AG10803 (cell line): ENCODE measurements at places on chromosomes 2 and 18.

- DNase-seq = no peak
These were observed 69.6 kb downstream of the KLHL29 start for GRCh38 chr2:23454501-23455120.

GRCh38 chr2:133484106-133484505, 84.2 kb downstream of the NCKAP5 start:
- DNase-seq = peak; percentile 79

- DNase-seq = no peak
These were observed 33.9 kb downstream of the STAT1 start for GRCh38 chr2:190979906-190980629.

GRCh38 chr18:67621906-67622305, 105.4 kb upstream of the DSEL start:
- no peak for DNase-seq

DNA sequence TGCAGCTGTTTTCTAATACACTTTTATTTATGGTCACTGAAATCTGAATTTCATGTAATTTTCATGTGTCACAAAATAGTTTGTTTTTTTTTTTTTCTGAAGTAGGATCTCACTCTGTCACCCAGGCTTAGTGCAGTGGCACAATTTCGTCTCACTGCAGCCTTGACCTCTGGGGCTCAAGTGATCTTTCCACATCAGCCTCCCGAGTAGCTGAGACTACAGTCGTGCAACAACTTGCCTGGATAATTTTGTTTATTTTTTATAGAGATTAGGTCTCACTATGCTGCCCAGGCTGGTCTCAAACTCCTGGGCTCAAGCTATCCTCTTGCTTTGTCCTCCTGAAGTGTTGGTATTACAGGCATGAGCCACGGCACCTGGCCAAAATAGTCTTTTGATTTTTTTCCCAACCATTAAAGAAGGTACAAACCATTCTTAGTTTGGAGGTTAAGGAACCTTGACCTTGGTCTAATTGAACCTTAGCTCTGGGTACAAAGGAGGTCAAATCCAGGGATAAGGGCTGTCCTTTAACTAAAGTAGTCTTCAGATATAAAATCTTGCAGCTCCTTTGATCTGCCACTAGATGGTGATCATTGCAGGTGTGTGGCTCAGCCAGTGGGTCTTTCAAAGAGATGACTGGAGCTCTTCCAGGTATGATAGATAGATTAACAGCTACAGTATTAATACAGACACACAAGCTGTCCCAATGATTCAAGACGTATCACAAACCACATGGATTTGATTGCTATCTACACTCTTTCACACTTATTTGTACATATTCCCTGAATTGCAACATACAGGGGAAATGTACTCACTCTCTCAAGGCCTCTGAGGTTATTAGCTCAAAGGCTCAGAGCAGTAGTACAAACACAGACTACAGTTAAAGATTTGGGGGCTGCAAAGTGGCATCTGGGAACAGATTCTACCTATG, 4.7 kb upstream of the KRCC1 start:
- peak; percentile 40 for DNase-seq

GRCh38 chr2:230863031-230863430, 1.7 kb upstream of the ITM2C start:
- DNase-seq = no peak

GRCh38 chr2:241273210-241274020, 42.1 kb downstream of the HDLBP start:
- no peak for DNase-seq

GRCh38 chr2:229775614-229776313, 61.4 kb upstream of the DNER start:
- DNase-seq = no peak

DNA sequence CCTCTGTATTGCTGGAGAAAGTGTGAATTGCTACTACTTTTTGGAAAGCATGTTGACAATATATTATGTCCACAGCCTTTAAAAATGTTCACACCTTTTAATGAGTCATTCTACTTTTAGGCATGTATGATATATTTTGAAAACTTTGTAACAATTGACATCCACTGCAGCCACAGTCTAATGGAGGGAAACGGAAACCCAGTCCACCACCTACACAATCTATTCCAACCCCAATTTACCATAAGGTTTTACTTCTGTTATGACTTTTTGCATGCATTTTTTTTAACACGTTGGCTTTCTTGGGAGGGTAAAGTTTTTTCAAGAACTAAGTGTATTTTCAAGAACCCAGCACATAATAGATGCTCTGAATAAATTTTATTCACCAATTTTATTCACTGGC, 38.5 kb upstream of the ATP8B1 start:
- no peak for DNase-seq

- no peak for DNase-seq
These were observed 68.9 kb downstream of the USP40 start for GRCh38 chr2:233497692-233498091.

DNA sequence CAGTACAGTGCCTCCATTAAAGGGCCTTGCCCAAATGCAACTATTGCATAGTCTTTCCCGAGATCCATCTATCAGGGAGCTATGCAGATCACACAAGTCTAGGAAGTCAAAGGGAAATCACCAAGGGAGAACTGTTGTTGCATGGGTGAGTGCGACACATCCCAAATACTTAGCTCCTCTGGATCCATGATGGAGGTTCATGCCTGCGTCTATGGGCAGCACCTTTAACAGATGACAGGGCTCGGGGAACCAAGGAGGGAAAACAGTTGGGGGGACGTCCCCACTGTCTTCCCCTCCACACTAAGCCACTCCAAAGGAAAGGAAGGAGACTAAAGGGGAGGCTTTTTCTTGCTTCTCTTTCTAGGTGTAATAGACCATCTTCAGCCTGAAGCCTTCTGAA, 552.8 kb upstream of the PKDCC start:
- no peak for DNase-seq

DNA sequence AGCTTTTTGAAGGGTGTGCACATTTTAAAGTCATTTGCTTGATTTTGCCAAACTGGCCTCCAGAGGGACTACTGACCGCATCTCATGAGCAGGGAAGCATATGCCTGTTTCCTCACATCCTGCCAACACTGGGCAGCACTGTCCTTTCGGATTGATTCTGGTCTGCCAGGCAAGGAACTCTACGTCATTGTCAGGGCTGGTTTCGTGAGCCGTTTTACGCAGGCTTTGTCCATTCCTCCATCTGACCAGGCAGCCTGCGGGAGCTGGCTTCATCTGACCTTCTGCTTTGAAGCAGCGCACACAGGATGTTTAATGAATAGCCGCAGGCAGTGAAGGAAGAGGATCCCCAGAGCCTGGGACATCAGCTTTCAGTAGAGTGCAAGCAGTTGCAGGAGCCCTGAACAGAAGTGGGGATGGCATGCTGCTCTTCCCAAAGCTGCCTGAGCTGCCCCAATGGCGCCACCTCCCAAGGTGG, 46.3 kb upstream of the SEMA4C start:
- DNase-seq = peak; percentile 14

DNA sequence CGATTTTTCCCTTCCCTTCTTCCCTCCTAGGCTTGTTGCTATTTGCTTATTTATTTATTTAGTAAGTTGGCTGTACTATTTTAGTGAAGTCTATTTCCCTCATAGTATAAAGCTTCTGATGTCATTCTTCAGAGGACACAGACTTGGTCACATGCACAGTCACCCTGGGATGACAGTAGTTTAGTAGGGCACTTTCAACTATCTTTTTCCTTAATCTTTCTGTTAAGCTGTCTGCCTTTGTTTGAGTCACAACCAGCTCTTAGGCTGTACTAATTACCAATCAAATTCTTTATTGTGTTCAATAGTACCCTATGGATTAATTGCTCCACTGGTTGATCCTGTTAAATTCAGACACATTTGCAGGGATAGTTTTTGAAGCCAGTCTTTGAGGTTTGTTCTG, 26.9 kb upstream of the RAB31 start:
- DNase-seq = no peak

- peak; percentile 25 for DNase-seq
These were observed 148.8 kb downstream of the HDAC4 start for GRCh38 chr2:239251971-239252370.

GRCh38 chr2:595141-595815, 81.9 kb downstream of the TMEM18 start:
- no peak for DNase-seq

GRCh38 chr2:148926981-148927401, 52.0 kb downstream of the KIF5C start:
- DNase-seq = no peak

DNA sequence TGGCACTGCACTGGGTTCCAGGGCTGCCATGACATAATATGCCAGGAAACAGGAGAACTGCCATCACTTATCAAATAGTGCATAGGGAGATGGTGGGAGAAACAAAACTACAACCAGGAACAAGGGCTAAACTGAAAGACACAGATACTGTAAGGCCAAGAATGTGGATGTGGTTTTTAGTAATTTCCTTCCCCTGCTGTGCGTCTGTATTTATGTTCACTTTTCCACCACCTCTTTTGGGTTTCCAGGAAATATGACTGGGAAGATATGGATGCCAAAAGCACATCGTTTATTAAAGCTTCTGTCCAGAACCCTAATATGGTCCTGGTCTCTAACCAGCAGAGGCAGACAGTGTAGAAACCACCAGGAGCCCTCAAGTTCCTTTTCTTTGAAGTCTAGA, 759.7 kb upstream of the FANCL start:
- no peak for DNase-seq

- DNase-seq = no peak
These were observed 125.1 kb downstream of the WDPCP start for GRCh38 chr2:63463142-63463541.

GRCh38 chr2:162972383-162972782, 133.8 kb upstream of the KCNH7 start:
- DNase-seq = no peak

DNA sequence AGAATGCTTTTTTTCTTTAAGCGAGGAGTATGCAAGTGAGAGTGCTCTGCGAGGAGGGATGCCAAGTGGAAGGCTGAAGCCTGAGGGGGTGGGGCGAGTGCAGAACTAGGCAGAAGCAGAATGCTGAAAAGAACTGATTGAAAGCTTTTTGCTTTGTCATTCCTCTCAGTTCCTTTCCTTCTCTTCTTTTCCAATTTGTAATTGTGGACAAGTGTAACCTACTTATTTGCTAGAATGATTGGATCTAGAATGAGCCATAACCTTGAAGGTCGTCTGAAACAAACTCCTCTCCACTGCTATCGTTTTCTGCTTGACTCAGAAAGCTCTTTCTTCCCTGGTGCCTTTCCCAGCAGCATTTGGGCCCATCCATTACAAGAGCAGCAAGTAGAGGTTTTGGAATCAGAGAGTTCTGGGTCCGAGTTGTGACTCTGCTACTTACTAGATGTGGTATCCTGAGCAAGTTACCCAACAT, 115.3 kb downstream of the METTL8 start:
- DNase-seq = peak; percentile 17

GRCh38 chr2:139911160-139911559, 1131.0 kb upstream of the NXPH2 start:
- no peak for DNase-seq

GRCh38 chr2:203590496-203590895, 55.4 kb upstream of the RAPH1 start:
- DNase-seq = no peak

DNA sequence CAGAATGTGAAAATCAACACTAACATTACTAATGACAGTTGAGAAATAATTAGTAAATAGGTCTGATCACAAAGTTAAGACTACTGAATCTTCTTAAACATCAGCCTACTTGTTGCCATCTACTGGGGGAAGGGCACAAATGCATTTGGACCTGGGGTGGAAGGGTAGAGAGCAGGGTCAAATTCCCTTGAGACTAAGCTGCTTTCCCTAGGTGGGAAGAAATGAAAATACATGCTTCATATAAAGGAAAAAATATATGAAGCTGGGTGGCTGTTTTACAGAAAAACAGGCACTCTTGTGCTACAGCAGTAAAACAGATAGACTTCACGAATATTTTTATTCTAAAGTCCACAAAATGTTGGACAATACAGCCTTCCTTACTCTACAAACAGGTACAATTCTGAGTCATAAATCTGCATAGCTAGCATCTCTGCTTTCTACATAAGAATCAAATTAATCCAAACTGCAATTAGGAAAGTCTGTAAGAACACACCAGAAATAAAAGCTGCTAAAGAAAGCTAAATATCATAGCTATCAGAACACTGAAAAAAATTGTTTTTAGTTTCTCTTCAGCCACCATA, 10.9 kb downstream of the TRIP12 start:
- no peak for DNase-seq

- DNase-seq = no peak
These were observed 18.8 kb upstream of the FN1 start for GRCh38 chr2:215454519-215455246.

DNA sequence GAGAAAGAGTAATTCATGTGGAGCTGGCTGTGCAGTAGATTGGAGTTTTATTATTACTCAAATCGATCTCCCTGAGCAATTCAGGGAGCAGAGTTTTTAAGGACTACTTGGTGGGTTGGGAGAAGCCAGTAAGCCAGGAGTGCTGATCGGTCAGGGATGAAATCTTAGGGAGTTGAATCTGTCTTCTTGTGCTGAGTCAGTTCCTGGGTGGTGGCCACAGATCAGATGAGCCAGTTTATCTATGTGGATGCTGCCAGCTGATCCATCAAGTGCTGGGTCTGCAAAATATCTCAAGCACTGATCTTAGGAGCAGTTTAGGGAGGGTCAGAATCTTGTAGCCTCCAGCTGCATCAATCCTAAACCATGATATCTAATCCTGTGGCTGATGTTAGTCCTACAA, 17.0 kb upstream of the UGT1A8 start:
- DNase-seq = no peak

GRCh38 chr2:127219171-127220070, 678 bp downstream of the CYP27C1 start:
- no peak for DNase-seq

- DNase-seq = no peak
These were observed 249.5 kb upstream of the KLHL14 start for GRCh38 chr18:33022370-33022769.

DNA sequence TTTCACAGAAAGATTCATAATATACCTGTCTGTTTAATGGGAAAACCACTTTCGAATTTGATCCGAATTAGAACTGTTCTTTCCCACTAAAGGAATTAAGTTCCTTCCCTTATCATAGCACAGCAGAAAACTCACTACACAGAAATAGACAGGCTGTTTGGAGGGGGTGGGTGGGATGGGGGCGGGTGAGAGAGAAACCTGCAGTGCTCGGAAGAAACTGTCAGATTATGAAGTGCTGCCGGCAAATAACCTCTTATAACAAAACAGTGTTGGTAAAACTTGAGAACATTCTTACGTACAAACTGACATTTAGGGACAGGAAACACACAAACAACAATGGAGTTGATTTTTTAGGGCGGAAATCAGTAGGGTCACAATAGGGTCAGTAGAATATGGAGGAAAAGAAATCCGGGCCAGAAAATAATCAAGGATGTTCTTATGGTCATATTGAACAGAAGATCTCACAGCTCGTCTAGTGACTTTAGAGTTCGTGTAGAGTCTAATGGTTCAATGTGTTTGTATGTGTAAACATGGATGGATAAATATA, 756.0 kb upstream of the LRATD1 start:
- DNase-seq = no peak

DNA sequence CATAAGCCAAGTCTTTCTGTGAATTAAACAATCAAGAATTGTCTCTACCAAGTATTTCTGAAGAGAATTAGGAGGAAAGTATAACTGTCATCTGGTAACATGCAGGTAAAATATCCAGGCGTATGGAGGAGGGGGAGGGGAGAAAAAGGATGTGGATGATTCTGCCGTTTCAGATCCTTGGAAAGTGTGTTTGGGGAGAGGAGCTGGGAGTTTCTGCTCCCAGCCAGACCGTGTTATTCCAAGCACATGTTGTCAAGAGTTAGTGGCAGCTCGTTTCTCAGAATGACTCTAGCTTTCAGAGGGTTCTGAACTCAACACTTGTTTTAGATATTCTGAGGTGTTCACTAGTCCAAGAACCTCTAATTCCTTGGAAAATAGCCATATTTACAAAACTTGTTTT, 137.6 kb downstream of the FAM124B start:
- no peak for DNase-seq
